ENCODE measurements at places on chromosomes 12 and 14. TPM values are rescaled to one million over a fixed set of nuclear protein-coding genes. Genes with fewer than 3 reads are reported as not detected.

CELA1 gene
- total RNA-seq = not detected

DNA sequence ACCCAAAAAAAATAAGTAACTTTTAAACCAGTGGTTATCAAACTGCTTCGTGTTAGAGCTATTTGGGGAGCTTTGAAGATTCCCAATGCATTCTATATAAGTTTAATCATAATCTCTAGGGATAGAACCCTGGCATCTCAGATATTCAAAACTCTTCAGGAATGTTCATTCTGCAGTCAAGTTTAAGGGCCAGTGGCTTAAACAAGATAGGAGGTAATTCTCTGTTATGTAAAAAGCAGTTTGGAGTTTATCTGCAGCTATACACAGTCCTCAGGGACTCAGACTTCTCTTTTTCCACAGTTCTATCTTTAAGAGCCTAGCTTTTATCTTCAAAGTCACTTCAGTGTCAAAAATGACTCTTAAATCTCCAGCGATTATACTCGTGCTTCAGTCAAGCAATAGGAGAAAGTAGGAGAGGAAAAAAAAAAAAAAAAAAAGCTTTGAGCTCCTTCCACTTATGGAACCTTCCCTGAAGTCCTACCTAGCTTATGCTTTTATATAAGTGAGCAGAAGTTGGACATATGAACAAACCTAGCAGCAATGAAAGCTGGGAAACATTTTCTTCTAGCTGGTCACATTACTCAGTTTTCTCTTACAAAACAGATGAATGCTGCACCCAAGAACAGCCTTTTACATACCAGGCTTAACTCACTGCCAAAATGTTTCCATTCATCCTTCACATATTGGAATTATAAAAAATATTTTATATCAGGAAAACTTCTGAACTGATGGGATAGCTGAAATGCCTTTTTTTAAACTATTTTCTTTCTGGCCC, 302.8 kb downstream of the FSCB start:
- DNase-seq = peak; percentile 1

- DNase-seq = no peak
Measured at GRCh38 chr14:49051328-49052060, 534.7 kb downstream of the RPS29 start.

HOXC12 gene
- total RNA-seq = not detected

- DNase-seq = no peak
Measured at GRCh38 chr12:78534311-78534710, 330.3 kb upstream of the SYT1 start.

GRCh38 chr12:59859171-59859510, 263.3 kb downstream of the SLC16A7 start:
- no peak for DNase-seq

IL26 gene
- total RNA-seq = not detected

DNA sequence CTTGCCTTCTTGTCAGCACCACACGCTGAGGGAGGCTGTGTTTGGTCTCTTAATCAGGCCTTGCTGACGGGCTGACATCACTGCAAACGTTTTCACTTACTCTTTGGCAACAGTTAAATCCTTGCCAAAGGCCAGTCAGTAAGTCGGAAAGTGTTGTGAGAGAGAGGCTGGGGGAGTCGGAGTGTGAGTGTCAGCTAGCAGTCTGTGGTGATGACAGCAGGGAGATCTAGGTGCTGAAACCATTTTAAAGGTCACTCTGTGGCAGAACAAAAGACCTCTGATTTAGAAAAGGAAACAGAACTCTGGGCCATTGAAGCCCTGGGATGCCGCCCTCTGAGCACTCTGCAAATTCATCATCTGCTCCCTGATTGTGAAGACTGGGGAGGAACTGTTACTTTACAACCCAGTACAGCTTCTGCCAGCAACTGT, 143.5 kb downstream of the PAX9 start:
- DNase-seq = no peak

EIF2S3B gene
- 13.3 TPM for total RNA-seq

LMNTD1 gene
- not detected for total RNA-seq

GRCh38 chr14:73230051-73230450, 7.3 kb upstream of the PAPLN start:
- no peak for DNase-seq

AMDHD1 gene
- total RNA-seq = 0.41 TPM

LRCOL1 gene
- total RNA-seq = not detected

TBPL2 gene
- not detected for total RNA-seq

GRCh38 chr14:73238424-73238852, 1.1 kb downstream of the PAPLN start:
- no peak for DNase-seq

GRCh38 chr12:68865399-68866164, 57.6 kb downstream of the MDM2 start:
- DNase-seq = no peak

AMIGO2 gene
- 10.3 TPM for total RNA-seq

DNA sequence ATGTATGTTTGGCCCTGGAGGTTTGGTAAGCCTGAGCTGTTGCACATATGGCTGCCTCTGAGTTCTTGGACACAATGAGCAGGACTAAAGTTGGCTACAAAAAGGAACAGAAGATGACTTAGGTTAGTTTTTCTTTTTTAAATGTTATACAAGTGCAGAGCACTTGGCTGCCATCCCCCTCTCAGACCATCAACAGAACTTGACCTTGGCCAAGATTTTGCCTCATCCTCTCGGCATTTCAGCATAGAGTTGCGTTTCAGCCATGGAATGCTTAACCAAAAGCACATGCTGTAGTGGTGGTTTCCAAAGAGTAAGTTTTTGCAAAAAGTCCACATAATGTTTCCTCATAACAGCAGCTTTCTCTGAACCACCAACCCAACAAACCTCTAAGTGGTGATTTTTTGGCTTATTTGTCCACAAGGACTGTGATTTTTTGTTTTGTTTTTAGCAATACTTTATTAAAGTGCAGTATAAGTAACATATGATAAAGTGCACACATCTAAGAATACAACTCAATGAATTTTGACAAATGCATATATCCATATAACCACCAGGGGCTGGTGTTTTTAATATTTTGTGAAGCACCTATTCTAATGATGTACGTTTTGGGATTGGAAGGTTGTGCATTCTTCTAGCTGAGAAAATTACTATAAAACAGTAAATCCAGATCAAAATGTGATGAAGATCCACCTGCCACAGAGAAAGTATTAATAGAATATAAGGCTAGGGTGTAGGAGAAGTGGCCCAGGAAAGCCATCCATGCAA, 12.1 kb upstream of the GALNT16 start:
- DNase-seq = no peak

Measured in H7 (cell line).